ENCODE measurements at places on chromosomes 16 and 17. TPM values are rescaled to one million over a fixed set of nuclear protein-coding genes. Genes with fewer than 3 reads are reported as not detected.
A peak's percentile ranks its signal among the peaks of the same experiment; 100 is the strongest.

GRCh38 chr16:5000573-5001001 is 33.1 kb downstream of the NAGPA start:
- DNase-seq = no peak

DNA sequence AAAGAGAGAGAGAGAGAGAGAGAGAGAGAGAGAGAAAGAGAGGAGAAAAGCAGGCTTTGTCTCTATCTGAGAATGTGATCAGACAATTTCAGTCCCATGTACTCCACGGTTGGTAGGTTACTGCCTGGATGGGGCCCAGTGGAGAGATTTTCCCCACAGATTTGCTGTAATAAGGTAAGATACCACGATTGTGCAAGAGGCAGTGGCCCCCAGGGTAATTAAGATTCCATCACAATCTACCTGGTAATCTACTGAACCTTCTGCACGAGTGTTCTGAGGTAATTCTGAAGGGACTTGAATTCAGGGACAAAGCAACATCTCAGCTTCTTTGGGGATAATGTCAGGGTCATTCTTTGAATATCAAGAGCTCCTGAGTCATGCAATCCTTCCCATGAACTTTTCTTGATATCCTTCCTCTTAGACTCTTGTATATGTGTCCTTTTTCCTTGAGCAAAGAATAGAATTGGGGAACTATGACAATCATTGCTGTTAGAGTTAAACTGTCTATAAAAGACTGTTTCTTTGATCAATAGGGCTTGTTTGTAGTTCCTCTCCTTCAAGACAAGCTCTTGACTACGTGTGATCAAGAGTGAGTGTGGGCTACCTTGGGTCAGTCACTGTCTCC is 306.6 kb downstream of the MAF start:
- DNase-seq = no peak

DNA sequence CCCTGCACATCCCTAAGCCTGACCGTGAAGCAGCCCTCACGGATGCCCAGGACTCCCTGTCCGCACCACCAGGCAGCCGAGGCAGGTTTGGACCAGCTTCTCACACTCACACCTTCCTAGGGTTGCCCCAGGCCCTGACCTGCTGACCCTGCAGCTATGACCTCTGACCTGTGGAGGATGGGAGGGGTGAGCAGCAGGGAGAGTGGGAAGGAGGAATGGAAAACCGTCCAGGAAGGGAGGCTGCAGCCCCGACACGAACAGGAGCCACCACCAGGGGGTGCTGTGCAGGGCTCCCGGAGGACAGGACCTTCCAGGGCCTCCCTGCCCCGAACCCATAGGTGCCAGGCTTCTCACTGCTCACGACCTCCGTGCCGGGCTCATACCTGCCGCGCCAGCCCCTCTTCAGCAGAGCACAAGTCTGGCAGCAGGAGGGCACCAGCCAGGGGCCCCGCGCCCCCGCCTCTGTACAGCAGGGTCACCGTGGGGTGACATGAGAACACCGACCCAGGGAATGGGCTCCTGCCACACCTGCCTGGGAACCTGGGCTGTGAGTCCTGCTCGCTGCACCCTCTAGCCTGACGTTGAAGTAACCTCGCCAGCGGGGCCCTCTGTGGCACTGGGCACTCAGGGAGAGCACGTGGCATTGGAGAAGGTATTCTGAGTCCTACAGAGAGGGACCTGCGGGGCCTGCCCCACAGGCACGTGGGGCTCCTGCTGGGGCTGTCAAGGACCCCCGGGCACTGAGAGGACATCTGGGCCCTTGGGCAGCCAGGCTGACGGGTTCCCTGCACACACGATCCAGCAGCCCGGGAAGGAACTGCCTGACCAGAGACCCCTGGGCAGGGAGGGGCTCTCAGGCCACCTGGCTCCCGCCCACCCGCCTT is 37.6 kb downstream of the CTU2 start:
- DNase-seq = peak; percentile 9

DNA sequence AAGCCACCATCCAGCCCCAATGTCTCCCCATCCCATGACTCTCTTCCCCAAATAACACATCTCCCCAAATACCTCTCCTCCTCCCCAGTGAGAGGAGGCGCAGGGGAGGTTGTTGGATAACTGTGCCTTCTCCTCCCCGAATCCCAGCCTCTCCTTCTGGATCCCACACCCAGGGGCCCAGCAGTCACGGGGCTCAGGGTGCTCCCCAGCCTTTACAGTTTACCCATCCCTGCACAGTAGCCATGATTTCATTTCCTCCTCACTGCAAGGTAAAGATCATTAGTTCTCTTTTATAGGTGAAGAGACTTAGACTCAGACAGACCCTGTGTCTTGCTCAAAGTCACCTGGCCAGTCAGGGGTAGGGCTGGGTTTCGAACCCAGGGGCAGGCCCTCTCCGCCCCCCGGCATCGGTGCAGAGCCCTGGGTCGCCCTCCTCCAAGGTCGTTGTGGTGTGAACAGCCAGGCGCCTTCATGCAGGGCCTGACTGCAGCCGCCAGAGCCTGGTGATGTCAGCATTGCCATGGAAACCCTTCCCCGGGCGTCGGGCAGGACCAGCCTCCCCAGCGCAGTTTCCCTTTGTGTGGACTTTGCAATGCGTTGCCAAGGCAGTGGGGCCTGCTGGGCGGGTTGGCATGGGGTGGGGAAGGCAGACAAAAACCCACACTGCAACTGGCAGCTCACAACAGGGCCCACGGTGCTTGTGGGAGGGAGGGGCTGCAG is 53.3 kb upstream of the TOB1 start:
- peak; percentile 42 for DNase-seq

GRCh38 chr16:26605626-26606271 is 461.0 kb upstream of the C16orf82 start:
- no peak for DNase-seq

DNA sequence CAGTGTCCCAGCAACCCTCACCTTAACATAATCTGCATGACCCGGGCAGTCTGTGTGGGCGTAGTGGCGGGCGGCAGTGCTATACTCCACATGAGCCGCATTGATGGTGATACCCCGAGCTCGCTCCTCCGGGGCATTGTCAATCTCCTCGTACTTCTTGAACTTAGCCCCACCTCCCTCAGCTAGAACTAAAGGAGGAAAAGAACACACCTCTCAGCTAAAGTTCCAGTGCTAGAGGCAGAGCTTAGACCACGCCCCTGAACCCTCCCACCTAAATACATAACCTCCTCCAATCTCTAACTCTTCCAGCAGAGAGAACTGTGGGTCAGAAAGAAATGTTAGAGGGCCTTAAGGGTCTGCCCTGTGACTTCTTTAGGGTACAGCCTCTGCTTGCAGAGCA is 855 bp downstream of the TUFM start:
- DNase-seq = no peak

- peak; percentile 92 for DNase-seq
Observed at GRCh38 chr17:880443-881269, 98.5 kb downstream of the MRM3 start.

DNA sequence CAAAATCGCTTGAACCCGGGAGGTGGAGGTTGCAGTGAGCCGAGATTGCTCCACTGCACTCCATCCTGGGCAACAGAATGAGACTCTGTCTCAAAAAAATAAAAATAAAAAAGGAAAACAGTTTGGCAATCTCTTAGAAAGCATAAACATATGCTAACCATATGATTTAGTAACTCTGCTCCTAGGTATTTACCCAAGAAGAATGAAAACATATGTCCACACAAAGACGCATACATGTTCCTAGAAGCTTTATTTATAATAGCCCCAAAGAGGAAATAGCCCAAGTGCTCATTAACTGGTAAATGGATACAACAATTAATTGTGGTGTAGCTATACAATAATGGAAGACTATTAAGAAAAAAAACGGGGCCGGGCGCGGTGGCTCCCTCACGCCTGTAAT is 18.5 kb upstream of the CDH1 start:
- DNase-seq = no peak

DNA sequence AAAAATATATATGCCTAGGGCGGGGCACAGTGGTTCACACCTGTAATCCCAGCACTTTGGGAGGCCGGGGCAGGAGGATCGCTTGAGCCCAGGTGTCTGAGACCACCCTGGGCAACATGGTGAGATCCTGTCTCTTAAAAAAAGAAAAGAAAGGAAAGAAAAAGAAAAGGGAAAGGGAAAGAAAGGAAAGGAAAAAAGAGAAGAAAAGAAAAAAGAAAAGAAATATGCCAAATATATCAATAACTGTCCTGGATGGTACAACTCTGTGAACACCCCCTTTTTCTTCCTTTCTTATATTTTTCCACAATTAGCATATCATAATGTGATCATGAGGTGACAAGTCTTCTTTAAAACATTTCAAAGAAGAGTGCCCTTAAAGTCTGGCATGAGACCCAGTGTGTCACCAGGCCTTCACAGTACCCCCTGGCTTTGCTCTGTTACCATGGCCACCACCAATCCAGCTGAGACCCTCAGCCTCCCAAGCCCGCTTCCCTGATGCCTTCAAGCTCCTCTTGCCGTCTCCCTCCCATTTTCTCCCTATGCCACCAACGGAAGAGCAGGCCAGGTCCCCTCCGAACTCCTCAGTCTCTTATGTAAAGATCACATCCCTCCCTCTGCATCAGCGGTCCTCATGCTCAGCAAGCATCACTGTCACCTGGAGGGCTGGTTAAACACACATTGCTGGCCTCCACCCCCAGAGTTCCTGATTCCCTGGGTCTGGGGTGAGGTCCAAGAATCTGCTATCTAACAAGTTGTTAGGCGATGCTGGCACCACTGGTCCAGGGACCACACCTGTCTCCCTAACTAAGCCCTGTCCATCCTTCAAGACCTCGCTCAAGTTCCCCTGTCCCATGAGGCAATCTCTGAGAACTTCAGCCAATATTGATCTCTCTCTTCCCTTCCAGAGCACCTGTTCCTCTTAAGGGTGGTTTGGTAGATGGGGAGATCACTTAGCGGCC is 44.5 kb downstream of the CUEDC1 start:
- DNase-seq = no peak

DNA sequence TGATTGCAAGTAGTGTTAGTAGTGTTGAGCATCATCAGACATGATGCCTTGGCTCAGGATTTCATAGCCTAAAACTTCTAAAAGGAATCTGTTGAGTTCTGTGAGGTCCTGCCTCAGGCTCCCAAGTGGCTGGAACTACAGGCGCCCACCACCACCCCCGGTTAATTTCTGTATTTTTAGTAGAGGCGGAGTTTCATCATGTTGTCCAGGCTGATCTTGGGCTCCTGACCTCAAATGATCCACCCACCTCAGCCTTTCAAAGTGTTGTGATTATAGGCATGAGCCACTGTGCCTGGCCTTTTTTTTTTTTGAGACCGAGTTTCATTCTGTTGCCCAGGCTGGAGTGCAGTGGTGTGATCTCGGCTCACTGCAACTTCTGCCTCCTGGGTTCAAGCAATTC is 5.7 kb downstream of the PSMD11 start:
- no peak for DNase-seq

- no peak for DNase-seq
Observed at GRCh38 chr17:10114931-10115535, 83.4 kb downstream of the GAS7 start.

DNA sequence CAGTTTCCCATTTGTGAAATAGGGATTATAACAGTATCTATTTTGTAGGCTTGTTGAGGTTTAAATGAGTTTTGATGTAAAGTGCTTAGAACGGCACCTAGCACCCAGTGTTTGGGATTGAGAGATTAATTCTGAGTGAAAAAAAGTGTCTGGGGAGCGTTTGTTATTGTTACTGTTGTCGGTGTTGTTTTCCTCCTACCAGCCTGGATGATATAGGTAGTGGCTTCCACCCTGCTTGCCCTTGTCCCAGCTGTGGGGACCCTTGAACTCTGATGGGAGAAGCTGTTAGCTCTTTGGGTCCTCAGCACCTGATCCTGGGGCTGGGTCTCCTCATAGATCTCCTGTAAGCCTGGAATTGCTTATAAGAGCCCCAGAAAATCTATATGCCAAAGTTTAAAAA is 4.9 kb downstream of the FMNL1 start:
- DNase-seq = no peak

DNA sequence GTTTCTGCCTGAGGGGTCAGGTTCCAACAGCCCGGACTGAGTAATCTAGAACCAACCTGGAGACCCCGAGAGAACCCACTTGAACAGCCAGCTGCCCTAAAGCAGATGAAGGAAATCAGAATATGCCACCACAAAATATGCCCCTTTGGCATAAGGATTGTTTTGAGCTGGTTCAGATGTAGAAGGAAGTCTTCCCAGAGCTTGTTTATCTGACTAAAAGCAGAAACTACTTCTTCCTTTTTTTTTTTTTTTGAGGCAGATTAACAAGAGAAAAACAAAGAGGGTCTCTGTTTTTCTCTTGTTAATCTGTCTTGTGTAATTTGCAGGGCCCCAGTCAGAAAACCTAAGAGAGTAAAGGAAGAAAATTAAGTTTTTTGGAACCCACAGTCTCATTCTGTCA is 53.0 kb downstream of the PECAM1 start:
- no peak for DNase-seq

DNA sequence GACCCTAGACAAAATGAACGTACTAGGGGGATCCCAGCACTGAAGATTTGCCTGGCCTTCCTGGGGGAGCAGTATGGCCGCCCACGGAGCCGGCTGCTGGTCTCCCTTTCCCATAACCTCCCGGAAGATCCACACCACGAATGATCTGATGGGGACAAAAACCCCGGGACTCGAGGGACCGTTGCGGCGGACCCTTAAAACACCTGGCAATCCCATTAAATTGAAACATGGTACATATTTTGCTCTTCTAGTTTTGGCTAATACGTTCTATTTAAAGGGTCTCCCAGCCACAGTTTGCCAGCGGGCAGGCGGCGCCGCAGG is 45.2 kb upstream of the LCMT1 start:
- DNase-seq = no peak

Gene HBA1
- not detected for total RNA-seq

Gene CES5A
- not detected for total RNA-seq

Gene MT4
- not detected for total RNA-seq

Gene PRSS8
- 1.5 TPM for total RNA-seq

Gene RAD51D
- total RNA-seq = 15.9 TPM

Gene ZG16
- not detected for total RNA-seq

Gene SCIMP
- not detected for total RNA-seq

Gene PRSS21
- not detected for total RNA-seq

Measured in glomerular endothelial cell (primary cell).